ENCODE measurements at places on chromosomes 7 and 10.

DNA sequence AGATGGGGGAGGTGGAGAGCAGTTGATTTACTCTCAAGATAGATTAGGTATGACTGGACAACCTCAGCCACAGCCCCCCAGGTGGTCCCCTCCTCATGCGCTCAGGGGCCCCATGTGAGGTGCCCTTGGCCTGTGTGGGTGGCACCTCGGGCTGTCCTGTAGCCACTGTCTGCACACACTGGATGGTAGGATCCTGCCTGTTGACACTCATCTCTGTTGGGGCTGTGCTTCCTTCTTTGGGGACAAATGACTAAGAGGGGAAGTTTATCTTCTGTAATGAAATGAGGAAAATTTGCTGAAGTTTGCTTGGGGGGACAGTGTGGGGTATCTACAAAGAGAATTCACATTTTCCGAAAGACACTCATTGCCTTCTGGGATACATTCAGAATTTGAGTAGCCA lies 53.6 kb upstream of the ANTXRL start:
- no peak for DNase-seq

GRCh38 chr7:87912121-87912520 lies 21.9 kb upstream of the ADAM22 start:
- no peak for DNase-seq

- DNase-seq = no peak
Measured at GRCh38 chr10:129501652-129502436, 34.8 kb downstream of the MGMT start.

- DNase-seq = no peak
Measured at GRCh38 chr7:143283381-143283780, 1.4 kb upstream of the TMEM139 start.

Measured in retina (tissue), 1 donor.